ENCODE measurements at places on chromosomes 13 and 19.

GRCh38 chr19:13013649-13014048, 18.4 kb downstream of the NFIX start:
- no peak for DNase-seq

DNA sequence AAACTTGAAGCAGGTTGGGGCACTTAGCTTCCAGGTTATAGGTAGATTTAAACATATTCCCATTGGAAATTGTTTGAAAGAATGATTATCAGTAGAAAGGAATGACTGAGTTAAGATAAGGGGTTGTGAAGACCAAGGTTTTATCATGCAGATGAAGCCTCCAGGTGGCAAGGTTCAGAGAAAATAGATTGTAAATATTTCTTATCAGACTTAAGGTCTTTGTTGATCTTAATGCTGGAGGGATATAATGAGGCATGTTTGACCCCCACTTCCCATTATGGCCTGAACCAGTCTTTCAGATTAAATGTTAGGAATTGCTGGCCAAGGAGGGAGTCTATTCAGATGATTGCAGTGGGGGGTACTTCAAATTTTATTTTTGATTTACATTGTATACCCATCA, 1486.5 kb upstream of the PRR20A start:
- DNase-seq: no peak

GRCh38 chr13:112952759-112953551, 16.1 kb upstream of the MCF2L start:
- DNase-seq: no peak

- DNase-seq: peak; percentile 28
Observed at GRCh38 chr13:33328701-33329100, 43.1 kb upstream of the STARD13 start.

GRCh38 chr13:28557725-28558520, 63.0 kb upstream of the FLT1 start:
- peak; percentile 54 for DNase-seq
